ENCODE measurements at places on chromosomes 1 and 21.

GRCh38 chr21:36849461-36850105 lies 116.9 kb downstream of the HLCS start:
- no peak for DNase-seq
- H3K27ac ChIP-seq, result no peak overlapping the region
- no peaks in the 10 kb centered on the region for H3K27me3 ChIP-seq

DNA sequence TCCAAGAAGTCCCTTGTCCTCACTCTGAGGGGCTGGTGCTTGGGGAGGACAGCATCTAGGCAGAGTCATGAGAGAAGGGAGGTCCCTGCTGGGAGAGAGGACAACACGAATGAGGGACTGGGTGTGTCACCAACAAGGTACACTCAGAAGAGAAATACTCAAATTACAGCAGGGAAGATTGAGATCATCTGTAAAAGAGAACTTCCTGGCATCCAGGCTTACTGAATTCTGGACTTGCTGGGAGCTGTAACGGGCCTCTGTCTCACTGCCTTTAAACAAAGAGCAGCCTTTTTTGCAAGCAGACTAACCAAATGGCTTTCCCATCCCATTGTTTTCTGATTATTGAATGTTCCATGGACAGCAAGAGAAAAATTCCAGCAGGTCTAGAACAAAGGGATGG lies 195.7 kb upstream of the RAB4A start:
- peaks cover 11% of the 10 kb centered on the region for H3K4me1 ChIP-seq
- H3K27ac ChIP-seq, result no peak overlapping the region
- H3K4me3 ChIP-seq, result no peak overlapping the region
- DNase-seq, result no peak

DNA sequence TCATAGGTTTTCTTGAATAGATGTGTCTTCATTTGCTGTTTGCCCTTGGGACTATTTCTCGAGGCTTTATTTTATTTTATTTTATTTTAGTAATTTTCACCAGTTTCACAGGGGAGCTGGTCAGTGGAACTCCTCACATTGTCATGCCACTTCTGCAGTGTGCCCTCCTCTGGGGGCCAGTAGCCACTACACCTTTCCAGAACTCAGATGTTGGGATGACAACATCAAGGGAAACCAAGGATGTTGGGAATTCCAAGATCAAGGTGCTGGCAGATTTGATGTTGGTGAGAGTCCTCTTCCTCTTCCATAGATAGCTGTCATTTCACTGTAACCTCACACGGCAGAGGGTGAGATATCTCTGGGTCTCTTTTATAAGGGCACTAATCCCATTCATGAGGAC lies 35.5 kb downstream of the SLC26A9 start:
- no peak for DNase-seq
- no peaks in the 10 kb centered on the region for H3K4me1 ChIP-seq
- peaks cover 15% of the 10 kb centered on the region for H3K27me3 ChIP-seq
- no peaks in the 10 kb centered on the region for H3K36me3 ChIP-seq

DNA sequence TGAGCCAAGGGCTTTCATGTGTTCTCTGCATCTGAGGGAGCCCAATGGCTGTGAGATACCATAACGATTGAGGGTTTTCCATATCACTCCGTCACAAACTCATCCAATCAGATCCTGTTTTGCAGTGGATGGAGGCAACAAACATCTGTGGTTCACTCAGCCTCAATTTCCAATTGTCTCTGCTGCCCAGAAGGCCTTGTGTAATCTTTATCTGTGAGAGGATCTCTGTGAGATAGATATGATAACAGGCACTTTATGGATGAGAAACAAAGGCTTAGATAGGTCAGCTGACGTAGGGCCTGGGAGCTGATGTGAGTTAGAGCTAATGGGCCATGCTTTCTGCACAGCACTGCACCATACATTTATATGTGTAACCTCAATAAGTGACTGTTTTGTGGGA lies 3.3 kb upstream of the MTARC1 start:
- no peak overlapping the region for H3K4me3 ChIP-seq
- DNase-seq, result no peak
- H3K4me1 ChIP-seq, result peaks cover 2% of the 10 kb centered on the region
- H3K36me3 ChIP-seq, result no peaks in the 10 kb centered on the region

DNA sequence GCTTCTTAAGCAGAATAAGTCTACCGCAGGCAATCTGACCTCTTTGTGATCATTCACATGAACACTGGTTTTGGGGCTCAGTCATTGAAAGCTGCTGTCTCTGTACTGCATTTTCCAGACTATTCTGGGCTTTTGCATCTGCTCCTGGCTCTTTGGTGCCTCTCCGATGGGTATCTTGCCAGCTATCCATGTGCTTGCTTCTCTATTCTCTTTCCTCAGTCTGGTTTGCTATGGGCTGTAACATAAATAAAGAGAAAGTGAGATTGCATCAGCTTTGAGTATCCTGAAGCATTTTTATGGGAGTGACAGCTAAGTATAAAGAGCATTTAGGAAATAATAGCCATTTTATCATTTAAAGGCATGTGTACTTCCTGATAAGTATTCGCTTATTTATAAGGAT lies 70.7 kb downstream of the C1orf21 start:
- H3K27ac ChIP-seq, result no peak overlapping the region
- H3K4me3 ChIP-seq, result no peak overlapping the region
- H3K4me1 ChIP-seq, result peaks cover 2% of the 10 kb centered on the region

- no peaks in the 10 kb centered on the region for H3K36me3 ChIP-seq
- DNase-seq, result no peak
- H3K4me1 ChIP-seq, result no peaks in the 10 kb centered on the region
Observed at GRCh38 chr1:214861615-214862014, 220.9 kb upstream of the KCNK2 start.

DNA sequence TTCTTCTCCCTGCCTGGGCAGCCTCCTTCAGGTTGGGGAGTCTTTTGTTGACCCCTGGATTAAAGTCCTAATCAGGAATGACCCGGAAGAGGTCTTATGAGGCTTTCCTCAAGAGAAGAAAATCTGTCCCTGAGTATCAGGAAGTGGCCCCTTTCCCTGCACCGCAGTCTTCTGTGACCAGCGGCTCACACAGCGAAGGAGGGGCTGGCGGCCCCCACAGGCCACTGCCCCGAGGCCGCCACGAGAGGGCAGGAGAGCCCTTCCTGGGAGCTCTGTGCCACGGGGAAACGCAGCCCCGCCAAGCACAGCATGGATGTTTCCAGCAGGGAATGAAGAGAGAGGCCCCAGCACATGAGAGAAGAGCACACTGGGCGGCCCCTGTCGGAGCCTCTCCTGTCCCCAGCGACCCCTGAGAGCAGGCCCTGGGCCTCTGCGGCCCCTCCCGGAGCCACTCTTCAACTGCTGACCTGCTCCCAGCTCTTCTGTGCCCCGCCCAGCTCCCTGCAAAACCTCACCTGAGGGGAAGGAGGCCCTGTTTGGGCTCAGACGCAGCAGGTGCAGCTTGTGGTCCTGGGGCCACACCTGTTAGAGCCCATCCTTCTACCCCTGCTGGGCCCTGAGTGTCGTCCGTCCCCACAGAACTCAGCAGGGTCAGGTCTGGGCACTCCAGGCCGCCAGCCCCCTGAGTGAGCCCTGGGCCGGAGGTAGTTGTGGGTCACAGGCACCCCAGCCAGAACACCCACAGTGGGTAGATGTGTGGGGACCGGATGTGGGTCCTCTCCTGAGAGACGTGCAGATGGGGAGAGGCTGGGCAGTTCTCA lies 4.9 kb upstream of the POFUT2 start:
- H3K27me3 ChIP-seq, result no peaks in the 10 kb centered on the region
- peak; percentile 61 for DNase-seq
- peaks cover 18% of the 10 kb centered on the region for H3K4me1 ChIP-seq
- peak overlapping the region; percentile 72 for H3K27ac ChIP-seq
- H3K4me3 ChIP-seq, result peak overlapping the region; percentile 80
- no peaks in the 10 kb centered on the region for H3K36me3 ChIP-seq

- DNase-seq, result no peak
- H3K4me3 ChIP-seq, result no peak overlapping the region
- H3K27me3 ChIP-seq, result peaks cover 8% of the 10 kb centered on the region
Observed at GRCh38 chr1:91166106-91166712, 144.4 kb upstream of the ZNF644 start.

DNA sequence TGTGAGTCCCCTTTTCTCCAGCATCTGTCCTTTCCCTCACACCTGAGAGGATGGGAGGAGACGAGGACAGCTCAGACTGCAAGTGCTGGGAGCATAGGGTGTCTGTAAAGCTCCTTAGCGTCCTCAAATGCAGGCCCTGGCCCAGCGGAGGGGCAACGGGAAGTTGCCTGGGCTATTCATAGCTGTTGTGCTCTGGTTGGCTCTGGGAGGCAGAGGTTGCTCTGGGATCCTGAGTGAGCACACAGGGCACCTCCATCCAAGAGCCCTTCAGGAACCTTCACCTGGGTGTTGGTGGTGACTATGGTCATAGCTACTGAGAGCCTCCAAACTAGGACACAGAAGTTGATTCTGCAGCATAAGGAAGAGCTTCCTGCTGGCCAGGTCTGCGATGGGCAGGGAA lies 2.6 kb downstream of the PADI1 start:
- H3K4me1 ChIP-seq, result peaks cover 43% of the 10 kb centered on the region
- peaks cover 2% of the 10 kb centered on the region for H3K36me3 ChIP-seq
- no peak for DNase-seq
- H3K4me3 ChIP-seq, result peak overlapping the region; percentile 2
- peaks cover 59% of the 10 kb centered on the region for H3K27me3 ChIP-seq

DNA sequence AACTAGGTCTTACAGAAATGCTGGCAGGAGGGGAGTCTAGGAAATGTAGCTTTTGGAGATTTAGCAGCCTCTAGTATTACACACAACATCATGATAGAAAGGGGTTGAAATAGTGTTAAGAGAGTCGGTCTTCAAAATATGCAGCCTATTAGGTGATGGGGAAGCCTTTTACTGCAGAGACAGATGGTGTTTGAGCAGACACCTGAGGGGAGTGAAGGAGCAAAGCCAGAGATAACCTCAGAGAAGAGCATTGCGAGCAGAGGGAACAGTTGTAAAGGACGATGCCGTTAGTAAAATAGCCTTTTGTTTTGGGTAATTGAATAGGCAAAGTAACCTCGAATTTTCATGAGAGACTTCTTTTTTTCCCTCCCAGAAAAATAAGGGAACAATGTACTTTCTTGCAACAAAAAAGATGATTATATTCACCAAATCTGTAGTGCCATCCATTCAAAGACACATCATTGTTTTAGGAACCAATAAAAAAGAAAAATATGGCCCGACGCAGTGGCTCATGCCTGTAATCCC lies 66.3 kb upstream of the KIF1B start:
- DNase-seq, result no peak
- H3K27me3 ChIP-seq, result no peaks in the 10 kb centered on the region
- no peak overlapping the region for H3K4me3 ChIP-seq
- H3K36me3 ChIP-seq, result peaks cover 7% of the 10 kb centered on the region

DNA sequence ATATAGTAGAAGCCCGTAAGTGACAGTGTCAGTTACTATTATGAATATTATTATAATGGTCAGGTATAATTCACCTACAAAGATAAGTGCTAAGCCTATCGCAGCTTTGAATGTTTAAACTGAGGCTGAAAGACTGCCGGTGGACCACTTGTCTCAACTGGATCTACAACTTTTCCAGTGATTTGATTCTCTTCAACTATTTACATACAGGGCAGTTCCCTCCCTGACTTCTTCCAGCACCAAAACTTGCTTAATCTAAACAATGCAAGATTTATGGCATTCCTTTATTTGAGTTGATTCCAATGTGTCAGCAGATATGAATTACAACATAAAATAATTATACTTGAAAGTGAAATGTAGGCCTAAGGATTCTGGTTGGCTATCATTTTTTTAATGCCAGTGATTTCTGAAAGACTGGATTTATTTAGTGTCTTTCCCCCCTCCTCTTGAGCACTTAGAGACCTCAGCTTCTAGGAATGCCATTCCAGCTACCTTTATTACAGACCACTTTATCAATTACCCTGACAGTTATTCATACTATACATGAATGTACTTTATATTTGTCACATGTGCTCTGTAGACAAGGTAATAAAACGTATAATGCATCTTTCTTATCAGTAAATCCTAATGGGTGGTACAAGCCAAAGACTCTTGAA lies 153.3 kb upstream of the C8B start:
- H3K4me1 ChIP-seq, result no peaks in the 10 kb centered on the region
- no peak for DNase-seq
- no peak overlapping the region for H3K27ac ChIP-seq
- H3K36me3 ChIP-seq, result peaks cover 3% of the 10 kb centered on the region
- H3K4me3 ChIP-seq, result no peak overlapping the region

GRCh38 chr1:9824702-9825089 lies 931 bp upstream of the CLSTN1 start:
- peak overlapping the region; percentile 57 for H3K27ac ChIP-seq
- DNase-seq, result no peak
- no peaks in the 10 kb centered on the region for H3K36me3 ChIP-seq
- no peaks in the 10 kb centered on the region for H3K27me3 ChIP-seq

DNA sequence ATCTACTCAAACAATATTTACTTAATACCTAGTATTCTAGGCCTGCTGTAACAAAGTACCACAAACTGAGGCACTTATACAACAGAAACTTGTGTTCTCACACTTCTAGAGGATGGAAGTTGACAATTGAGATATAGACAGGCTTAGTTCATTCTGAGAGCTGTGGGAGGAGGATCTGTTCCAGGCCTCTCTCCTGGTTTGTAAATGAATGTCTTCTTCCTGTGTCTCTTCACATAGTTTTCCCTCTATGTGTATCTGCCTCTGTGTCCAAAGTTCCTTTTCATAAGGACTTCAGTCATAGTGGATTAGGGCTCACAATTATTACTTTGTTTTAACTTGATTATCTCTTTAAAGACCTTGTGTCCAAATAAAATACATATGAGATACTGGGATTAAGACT lies 251.1 kb downstream of the COL11A1 start:
- no peaks in the 10 kb centered on the region for H3K4me1 ChIP-seq
- H3K27ac ChIP-seq, result no peak overlapping the region
- H3K4me3 ChIP-seq, result no peak overlapping the region
- H3K27me3 ChIP-seq, result no peaks in the 10 kb centered on the region

GRCh38 chr21:17513214-17514123 lies 626 bp downstream of the CXADR start:
- peaks cover 18% of the 10 kb centered on the region for H3K4me1 ChIP-seq
- no peaks in the 10 kb centered on the region for H3K36me3 ChIP-seq
- no peak for DNase-seq
- H3K27ac ChIP-seq, result peak overlapping the region; percentile 65
- peaks cover 21% of the 10 kb centered on the region for H3K27me3 ChIP-seq

- peaks cover 10% of the 10 kb centered on the region for H3K27me3 ChIP-seq
- no peak overlapping the region for H3K27ac ChIP-seq
- no peak overlapping the region for H3K4me3 ChIP-seq
- H3K36me3 ChIP-seq, result no peaks in the 10 kb centered on the region
- no peak for DNase-seq
Observed at GRCh38 chr1:180262628-180263488, 32.8 kb downstream of the LHX4 start.

- no peak overlapping the region for H3K4me3 ChIP-seq
- H3K36me3 ChIP-seq, result peaks cover 5% of the 10 kb centered on the region
- DNase-seq, result no peak
- H3K27me3 ChIP-seq, result no peaks in the 10 kb centered on the region
Observed at GRCh38 chr1:9253004-9253403, 18.4 kb downstream of the H6PD start.

Data from T-helper 17 cell (primary cell).